ENCODE measurements at places on chromosomes 2 and 18.

DNA sequence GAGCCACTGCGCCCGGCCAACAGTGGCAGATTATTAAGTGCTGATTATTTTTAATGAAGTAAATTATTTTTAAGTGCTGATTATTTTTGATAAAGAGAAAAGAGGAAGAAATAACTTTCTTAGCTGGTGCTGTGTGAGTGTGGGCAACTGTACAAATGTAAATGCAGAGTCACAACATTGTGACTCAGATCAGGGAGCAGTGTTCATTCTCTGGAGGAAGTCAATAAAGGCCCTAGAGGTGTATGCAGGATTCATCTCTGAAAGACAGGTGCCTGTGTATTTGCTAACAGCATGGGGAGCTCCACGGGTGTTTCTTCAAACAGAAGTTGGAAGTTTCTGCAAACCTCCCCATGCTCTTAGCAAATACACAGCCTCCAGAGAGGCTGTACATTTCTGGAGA is 6.2 kb downstream of the KRTCAP3 start:
- DNase-seq = no peak

DNA sequence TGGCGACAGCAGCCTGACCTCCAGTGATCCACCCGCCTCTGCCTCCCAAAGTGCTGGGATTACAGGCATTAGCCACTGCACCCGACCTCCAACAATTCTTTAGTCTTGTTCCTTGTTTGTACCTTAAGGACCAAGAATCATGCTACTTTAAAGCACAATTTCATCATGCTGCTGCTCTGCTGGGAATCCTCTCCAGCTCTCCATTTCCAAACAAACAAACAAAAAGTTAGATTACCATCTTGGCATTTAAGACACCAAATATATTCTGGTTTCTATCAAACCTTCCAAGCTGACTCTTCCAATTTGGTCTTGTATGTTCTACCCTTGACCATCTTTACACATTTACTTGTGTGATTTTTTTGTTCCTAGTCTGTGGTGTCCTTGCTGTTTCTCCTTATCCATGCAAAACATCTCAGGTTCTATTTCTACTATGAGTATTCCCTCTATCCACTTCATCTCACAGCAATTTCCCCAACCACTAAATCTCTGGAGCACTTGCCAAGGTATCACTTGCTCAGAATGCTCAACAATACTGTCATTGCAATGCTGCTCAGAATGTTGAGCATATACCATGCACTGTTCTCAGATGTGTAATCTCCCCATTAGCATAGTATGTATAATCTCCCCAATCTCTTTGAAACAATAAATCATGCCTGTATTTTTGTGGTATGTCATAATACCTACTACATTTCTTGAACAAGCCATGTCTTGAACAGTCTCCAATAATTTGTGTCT is 73.2 kb upstream of the GALNT5 start:
- no peak for DNase-seq

DNA sequence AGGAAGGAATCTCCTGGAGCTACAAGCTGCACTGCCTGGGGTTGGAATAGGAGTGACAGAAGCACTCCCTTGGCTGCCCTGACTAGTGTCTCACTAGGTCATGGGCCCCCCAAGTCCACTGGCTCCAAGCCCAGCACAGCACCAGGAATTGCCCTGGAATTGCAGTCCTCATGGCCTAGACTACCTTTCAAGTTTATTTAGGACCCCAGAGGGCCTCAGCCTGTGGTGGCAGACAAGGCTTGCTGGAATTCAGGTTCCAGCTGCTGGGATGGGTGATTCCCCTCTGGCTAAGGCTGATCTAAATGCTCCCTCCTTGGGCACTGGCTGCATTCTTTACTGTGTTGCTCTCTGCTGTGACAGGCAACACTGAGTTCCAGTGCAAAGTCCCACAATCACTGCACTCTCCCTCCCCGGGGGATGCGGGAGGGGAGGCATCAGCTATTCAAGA is 14.0 kb downstream of the STRADB start:
- no peak for DNase-seq

DNA sequence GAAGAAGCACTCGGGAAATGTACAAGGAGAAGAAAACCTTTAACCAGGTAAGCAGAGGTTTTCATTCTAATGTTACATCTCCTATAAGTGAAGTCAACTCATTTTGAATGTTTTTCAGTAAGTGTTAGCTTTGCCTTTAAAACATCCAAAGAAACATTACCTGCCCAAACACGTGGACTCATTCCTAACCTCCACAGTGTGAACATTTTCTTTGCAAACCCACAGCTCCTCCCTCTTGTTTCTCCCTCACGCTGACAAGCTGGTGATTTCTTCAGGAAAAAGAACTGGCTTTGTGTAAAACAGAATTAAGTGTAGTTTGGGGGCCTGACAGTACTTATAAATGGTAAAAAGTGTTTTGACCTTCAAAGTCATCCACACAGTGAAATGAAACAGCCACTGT is 72.5 kb downstream of the MTCL1 start:
- no peak for DNase-seq

DNA sequence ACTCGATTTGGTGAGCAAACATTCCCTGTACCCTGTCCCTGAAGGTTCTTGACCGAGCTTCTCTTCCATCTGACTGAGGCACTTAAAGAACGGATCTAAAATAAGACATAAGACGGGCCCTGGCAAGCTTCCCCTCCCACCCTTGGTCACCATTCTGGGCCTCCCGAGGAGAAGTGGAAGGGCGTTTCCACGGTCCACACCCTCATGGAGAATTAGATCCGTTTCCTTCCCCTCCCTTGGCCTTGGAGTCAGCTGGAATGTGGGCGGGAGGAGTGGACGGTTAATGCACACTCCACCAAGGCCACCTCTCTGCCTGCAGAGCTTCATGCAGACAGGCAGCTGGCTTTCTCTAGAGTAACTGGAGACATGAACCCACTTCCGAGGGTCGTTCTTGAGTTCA is 257.3 kb upstream of the APCDD1 start:
- no peak for DNase-seq

- no peak for DNase-seq
Measured at GRCh38 chr2:150900913-150901312, 360.8 kb downstream of the RBM43 start.

- no peak for DNase-seq
Measured at GRCh38 chr2:31014516-31014915, 123.7 kb downstream of the GALNT14 start.

DNA sequence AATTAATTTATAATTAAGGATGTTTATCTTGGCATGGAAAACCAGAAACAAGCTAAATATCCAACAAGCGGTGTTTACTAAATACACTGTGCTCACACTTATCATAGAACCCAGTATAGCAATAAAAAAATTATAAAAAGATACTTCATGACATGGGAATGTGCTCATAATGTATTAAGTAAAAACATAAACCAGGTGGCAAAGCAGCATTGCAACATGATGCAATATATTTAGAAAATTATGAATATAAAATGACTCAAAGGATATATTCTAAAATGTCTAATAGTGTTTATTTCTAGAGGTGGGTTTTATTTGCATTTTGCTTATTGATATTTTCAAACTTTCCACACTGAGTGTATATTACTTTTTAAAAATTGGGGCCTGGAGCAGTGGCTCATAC is 84.4 kb upstream of the ATL2 start:
- no peak for DNase-seq

DNA sequence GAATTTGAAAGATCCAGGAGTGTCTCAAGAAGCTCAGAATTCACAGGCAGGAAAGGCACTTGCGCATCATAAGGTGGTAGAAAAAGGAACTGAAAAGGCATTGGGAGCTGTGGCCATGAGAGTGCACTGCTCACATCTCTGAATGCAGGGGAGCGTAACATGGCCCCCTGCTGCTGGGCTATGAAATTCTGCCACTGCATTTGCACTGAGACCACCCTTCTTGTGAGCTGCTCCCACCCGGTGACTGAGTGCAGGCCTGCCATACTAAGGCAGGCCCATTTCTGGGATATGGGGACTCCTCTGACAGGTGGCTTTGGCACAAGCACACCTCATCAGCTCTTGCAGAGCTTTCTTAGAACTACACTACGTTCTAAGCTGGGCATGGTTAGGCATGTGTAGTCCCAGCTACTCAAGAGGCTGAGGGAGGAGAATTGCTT is 25.3 kb upstream of the STARD7 start:
- no peak for DNase-seq

- DNase-seq = no peak
Measured at GRCh38 chr2:6856548-6856920, 9.2 kb downstream of the CMPK2 start.

- no peak for DNase-seq
Measured at GRCh38 chr2:71892423-71892730, 255.3 kb downstream of the CYP26B1 start.

DNA sequence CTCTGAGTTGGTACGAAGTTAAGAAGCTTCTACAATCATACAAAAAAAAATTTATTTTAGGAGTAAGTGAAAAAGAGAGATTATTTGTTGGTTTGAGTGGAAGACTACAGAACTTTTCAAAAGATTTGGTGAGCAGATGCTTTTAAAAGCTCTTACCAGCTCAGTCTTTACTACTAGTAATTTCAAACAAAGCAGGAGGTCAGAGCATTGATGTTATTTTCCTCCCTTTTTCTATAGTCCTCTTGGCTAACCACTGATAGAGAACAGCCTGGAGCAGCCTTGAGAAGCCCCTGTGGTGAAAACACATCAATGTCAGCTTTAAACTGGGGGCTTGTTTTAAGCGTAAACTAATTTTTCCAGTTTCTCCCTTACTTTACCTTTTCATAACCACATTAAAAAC is 559.3 kb upstream of the CDH2 start:
- DNase-seq = no peak

DNA sequence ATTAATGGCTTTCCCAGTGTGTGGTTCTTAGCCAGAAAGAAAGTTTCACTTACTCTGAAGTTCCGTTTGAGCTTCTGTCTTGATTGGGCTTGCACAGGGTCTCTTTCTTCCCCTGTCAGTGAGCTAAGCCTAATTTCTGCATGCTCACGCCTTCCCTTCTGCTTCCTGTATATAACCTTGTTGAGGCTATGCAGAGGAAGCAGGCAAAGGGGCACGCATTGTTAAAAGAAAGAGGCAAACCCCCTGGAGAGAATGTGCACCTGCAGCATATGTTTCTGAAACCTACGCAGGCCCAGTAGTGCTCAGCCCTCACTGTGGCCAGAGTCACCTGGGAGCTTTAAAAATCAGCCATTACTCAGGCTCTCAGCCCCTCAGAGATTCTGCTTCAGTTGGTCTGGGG is 14.5 kb upstream of the PLA2R1 start:
- DNase-seq = no peak

DNA sequence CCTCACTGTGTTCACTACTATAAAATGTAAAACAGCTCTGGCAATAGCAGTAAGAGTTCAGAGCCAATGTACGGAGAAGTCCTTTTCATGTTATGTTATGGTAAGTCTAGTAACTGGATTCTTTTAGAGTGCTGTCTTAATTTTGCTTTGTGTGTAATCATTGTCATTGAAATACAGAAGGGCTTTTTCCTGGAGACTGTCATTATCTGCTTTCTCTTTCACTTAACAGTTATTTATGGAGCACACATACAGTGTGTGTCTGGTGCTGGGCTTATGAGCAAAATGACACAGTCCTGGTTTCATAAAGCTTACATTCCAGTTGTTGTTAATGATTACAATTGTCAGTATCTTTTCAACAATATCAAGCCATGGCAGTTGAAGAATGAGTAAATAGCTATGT is 95.5 kb downstream of the CCDC102B start:
- DNase-seq = no peak

DNA sequence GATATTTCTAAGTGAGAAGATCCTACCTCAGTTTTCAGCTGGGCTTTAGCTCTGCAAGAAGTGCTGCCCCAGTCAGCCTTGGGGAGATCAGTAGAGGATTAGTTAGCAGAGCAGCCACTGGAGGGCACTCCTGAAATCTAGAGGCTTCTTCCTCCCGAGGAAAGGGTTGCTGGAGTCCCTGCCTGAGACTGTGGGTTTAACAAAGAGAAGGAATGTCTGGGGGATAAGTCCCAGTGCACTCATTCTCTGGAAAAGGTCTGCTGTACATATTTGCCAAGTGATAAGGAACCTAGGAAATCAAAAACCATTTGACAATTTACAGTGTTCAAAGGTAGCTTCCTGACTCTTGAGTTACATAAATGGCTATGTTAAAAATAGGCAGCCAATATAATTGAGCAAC is 207.2 kb downstream of the SLC8A1 start:
- DNase-seq = no peak

GRCh38 chr2:29012211-29012681 is 31.1 kb downstream of the TOGARAM2 start:
- DNase-seq = no peak

DNA sequence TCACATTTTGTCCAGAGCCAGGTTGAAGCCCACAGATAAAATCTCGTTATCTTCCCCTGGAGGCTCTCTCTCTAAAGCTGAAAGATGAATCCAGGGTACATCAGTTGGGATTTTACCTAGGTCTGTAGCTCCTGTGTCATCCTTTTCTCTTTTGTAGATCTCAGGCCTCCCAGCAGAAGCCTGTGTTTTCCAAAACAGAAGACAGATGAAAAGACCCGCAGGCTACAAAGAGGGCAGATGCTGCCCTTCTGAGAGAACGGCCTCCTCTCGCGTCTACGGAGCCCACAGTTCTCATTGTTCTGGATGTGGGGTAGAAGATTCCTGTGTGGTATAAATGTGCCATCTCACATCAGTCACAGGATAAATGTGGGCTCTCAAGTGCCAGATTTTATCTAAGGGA is 139.5 kb downstream of the SUCLG1 start:
- DNase-seq = no peak

DNA sequence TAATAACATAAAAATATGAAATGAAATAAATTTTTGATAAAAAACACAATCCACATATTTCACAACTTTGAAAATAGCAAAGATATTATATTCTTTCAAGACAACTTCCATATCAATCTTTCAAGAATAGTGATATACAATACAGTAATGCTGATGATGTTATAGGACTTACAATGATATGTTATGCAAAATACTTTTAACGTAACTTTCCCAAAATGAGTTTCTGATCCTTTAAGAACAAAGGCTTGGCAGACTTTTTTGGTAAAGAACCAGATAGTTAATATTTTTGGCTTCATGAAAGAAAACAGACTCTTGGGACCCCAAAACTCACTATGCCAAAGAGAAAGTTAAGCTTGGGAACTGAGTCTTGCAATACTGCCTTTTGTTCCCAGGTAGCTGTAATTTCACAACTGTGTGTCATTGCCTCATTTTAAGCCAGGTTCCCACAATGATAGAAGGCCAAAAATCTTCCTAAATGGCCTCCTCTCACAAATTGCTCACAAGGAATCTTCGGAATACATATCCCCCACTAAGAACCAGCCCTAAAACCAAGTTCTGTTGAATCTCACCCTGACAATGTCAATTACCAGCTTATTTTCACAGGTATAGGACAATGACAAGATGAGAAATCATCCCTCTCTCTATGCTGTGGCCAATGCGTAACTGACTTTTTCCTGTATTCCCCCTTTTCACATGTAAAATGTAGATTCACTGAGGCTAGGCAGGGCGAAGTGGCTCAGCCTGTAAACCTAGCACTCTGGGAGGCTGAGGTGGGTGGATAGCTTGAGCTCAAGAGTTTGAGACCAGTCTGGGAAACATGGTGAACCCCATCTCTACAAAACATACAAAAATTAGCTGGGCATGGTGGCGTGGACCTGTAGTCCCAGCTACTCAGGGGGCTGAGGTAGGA is 54.8 kb upstream of the STRN start:
- no peak for DNase-seq

GRCh38 chr2:128710729-128711128 is 392.1 kb upstream of the HS6ST1 start:
- no peak for DNase-seq
